ENCODE measurements at places on chromosomes 1 and 21.
A peak's percentile ranks its signal among the peaks of the same experiment; 100 is the strongest.

- DNase-seq: no peak
These were observed 102.5 kb upstream of the KAZN start for GRCh38 chr1:14495996-14496395.

GRCh38 chr21:39088831-39089380 is 94.3 kb downstream of the PSMG1 start:
- peak; percentile 64 for DNase-seq

- no peak for DNase-seq
These were observed 129.1 kb upstream of the RAB4A start for GRCh38 chr1:229141689-229142377.

DNA sequence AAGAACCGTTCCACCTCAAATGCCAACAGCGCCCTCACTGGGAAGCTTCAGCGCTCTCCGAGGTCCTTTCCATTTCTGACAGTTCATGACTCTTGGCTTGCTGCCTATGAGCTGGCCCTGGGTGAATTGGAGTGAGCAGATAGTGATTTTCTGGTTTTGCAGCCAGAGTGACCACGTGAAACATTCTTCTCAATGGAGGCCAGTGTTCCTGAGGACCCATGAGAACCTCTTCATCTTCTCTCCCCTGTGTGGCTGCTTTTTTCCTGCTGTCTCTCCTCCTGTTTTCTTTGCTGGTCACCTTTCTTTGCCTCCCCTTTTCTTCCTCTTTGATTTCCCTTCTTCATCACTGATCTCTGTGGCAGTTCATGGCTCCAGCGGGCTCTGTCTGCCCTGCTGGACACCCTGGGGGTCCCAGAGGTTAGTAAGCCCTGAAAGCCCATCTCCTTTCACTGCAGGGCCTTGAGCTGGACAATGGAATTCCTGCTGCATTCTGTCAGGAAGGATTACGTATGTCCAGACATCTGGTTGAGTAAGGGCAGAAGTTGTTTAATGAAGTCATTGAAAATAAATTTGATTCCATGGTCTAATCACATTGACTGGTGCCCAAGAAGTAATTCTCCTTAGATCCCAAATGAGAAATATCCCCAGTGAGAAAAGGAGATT is 29.9 kb downstream of the VASH2 start:
- no peak for DNase-seq

GRCh38 chr1:165452336-165453130 is 7.6 kb upstream of the RXRG start:
- DNase-seq: peak; percentile 47

DNA sequence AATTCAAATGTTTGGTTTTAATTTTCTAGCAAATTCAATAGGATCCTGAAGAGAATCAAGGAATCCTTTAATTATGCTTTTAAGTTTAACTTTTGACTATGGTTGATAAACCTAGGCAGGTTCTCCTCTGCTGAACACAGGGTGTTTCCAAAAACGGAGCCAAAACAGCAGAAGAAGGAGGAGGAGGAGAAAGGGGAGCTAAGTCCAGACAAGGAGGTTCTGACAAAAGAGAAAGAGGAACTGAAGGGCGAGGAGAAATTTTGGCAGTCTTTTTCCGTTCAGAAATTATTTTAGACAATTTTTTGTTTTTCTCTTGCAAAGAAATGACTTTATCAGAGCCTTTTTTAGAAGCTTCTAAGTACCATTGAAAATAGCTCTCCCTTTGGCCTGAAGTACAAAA is 33.2 kb upstream of the FNBP1L start:
- DNase-seq: no peak

DNA sequence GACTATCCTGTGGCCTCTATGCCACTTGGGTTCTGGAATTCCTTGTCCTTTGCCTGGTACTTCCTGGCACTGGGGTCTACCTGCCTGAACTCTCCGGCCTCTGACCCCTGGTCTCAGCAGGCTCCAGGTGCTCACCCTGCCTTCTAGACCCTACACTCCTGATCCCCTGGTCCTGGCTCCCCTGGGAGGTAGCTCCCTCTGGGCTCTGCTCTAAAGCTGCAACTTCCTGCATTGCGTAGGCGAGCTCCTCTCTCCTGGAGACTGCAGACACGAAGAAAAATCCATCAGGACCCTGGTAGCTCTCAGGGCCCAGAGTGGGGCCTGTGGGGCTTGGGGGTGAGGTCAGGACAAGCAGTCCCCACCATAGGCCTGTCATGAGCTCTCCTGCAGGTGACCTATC is 7.8 kb upstream of the PLEKHG5 start:
- DNase-seq: no peak

All from right hindlimb (tissue), 1 donor.